RCC 7860 (cell line): ENCODE measurements at places on chromosomes 2 and 18.

GRCh38 chr2:181957668-181958067 is 28.0 kb upstream of the PPP1R1C start:
- DNase-seq: no peak

DNA sequence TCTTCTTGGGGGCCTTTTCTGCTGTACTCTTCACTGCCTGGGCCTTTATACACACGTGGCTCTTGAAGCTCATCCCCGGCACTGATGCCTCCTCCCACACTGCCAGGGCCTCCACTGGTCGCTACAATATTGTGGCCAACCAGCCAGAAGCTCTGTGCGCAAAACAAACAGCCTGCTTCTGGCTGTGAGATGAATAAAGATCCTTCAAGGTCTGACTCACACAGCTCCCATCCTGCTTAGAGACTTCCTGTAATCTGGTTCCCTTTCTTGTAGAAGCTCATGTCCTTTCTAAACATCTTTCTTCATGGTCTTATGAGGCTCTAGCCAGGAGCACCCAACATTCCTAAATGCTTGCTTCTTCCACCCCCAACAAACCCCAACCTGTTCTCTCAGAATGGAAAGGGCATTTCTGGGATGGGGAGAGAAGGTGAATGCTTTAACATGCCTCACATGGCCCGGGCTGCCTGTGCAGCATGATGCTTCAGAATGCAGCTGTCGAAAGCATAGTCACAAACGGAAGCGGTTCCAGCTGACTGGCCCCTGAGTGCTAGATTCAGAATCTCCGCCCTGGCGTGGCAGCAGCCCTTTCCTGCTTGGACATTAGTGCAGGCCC is 24.6 kb downstream of the NRP2 start:
- DNase-seq: peak; percentile 93

DNA sequence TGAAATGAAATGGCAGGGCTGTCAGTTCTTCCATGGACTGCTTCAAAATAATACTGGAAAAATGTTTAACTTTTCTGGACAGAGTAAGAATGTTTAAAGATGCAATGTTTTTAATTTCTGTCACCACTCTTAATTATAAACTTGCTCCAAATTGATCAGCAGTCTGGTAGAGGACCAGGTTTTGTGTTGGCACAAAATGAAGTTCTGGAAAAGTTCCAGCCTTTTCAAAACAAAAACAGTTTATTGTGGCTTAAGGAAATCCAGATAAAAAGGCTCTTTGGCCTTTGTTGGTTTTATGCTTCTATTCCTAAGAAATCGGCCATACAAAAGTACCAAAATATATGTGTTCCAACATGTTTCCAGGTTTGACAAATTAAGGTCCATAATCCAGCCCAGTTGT is 48.8 kb downstream of the PTRHD1 start:
- no peak for DNase-seq

DNA sequence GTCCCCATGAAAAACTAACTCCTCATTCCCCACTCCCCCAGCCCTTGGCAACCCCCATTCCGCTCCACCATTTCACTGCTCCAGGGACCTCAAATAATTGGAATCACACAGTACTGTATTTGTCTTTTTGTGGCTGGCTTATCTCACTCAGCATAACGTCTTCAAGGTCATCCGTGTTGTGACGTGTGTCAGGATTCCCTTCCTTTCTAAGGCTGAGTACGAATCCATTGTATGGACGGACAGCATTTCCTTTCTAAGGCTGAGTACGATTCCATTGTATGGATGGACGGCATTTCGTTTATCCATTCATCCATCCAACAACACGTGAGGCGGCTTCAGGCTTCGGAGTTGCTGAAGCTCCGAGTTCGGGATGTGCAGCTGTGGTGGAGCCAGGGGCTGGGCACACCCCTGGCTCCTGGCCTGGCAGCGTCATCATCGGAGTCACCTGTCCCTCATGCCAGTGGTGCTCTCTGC is 1.2 kb upstream of the ASB1 start:
- DNase-seq: no peak

DNA sequence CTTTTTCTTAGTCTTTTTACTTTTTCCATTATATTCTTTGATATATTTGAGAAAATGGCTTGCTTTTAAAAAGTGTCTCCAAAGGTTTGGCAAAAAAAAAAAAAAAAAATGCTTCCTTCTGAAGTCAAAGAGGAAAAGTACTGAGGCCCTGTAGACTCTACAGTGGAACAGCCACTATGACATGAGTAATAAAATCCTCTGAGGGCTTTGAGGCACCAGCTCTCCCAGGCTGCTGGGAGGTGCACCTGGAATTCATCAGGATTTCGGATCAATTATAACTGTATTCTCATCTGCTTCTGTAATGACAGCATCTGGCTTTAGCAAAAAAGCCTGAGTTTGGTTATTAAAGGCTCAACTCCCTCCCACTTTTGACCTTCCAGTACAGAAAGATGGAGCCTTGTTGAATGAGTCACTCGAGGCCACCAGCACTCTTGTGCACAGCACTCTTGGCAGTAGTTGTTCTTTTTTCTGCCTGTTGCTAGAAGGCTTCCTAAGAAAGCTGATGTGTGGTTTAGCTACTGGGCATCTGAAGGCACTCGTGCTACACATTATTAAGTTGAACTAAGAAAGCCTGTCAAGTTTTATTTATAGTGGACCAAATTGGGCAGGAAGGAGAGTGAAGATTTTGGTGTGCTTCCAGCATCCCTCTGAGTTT is 131.3 kb downstream of the PRPF40A start:
- peak; percentile 65 for DNase-seq

DNA sequence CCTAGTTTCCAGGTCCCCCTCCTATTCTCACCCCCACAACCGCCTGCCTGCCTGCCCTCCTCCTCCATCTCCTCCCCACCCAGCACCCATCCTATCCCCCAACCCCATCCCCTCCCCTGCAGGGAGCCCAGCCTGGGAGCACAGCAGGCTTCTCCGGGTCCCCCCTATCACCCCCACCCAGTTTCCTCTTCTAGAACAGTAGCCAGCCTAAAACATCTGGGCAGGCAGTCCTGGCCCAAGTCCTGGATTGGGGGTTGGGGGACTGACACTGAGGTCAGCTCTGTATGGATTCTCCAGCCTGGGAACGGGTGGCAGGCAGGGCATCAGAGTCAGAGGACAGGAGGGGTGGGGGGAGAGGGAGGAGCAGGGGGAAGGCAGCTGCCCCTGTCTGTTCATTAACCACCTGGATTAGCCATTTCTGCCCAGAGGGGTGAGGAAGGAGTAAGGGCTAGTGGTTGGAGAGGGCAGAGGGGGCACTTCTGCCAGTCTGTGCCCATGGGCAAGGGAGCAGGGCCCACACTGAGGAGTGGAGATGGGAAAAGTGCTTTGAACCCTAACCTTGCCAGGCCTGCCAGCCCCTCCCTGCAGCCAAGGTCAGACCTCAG is 60.0 kb downstream of the TNS1 start:
- peak; percentile 60 for DNase-seq

DNA sequence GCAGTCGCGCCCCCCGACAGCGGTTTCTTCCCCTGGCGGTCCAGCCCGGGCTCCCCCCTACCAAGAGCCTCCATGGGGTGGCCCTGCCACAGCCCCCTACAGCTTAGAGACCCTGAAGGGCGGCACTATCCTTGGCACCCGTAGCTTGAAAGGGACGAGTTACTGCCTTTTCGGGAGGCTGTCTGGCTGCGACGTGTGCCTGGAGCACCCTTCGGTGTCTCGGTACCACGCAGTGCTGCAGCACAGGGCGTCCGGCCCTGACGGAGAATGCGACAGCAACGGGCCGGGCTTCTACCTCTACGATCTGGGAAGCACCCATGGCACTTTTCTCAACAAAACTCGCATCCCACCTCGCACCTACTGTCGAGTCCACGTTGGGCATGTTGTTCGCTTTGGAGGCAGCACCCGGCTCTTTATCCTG is 475 bp downstream of the SLC4A1AP start:
- no peak for DNase-seq

DNA sequence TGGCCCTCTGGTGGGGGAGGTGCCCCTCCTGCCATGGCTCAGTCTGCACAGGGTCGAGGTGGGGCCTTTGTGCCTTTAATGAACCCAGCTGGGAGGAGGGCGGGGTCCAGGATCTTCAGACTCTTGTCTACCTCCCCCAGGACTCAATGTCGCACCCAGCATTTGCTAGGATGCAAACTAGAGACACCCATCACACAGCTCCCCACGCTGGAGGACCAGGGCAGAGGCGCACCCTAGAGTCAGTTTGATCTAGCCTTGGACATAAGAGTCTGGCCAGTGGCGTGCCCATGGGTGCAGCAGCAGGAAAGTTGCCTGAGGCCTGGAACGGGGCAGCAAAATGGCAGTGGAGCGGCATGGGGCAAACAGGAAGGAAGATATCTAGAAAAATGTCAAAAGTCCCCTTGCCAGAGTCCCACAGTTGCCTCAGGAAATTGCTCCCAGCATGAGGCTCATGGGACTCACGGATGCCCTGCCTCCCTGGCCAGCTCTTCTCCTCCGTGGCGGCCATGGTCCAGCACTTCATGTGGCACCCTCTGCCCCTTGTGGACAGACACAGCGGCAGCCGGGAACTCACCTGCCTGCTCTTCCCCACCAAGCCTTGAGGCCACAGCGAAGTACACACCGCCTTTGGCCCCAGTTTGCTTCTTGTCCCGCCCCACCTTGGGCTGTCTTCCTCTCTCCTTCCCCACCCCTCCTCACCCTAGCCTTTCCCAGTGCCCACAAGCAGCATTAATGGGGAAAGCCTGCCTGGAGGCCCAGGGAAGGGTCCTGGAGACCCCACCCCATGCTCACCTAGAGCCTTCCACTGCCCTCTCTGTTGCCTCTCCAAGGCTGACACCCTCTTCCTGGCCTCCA is 17.7 kb downstream of the SH2D6 start:
- no peak for DNase-seq

GRCh38 chr2:237445611-237446337 is 31.8 kb upstream of the COL6A3 start:
- no peak for DNase-seq

GRCh38 chr18:27298214-27298804 is 113.2 kb upstream of the CHST9 start:
- DNase-seq: no peak

DNA sequence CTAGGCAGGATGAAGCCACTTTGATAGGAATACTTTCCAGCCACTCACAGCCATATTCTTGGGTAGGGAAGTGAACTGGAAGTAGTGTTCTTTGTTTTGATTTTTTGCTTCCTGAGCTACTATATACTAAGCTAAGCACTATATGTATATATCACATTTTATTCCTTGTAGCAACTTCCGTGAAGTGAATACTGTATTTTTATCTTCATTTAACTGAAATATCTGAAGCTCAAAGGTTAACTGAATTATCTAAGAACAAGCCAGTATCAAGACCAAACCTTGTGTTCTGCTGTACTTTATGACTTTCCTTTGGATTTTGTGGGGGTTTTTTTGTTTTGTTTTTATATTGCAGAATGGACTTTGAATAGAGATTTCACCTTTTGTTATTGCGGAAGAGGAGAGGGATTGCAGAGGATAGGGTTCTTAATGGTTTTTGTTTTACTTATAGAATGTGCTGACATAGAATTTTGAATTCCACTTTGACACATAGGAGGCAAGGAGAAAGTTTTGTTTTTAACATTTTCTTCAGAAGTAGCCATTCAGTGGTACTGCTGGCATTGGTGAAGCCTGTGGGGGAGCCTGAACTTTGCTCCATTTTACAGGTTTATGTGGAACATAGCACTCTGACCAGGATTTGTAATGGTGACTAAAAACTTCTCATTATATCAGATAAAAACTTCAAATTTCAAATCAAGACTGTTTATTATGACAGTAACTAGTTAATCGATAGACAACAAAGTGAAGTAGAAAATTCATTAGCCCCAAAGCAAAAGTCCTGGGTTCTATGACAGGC is 24.1 kb upstream of the RNF138 start:
- no peak for DNase-seq

DNA sequence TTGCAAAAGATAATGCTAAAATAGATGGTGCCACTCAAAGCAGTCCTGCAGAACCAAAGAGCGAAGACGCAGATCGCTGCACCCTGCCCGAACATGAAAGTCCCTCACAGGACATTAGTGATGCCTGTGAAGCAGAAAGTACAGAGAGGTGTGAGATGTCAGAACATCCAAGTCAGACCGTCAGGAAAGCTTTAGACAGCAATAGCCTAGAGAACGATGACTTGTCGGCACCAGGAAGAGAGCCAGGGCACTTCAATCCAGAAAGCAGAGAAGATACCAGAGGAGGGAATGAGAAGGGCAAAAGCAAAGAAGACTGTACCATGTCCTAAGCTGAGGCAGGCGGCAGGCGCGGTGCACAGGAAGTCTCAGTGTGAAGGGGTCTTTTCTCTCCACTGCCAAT is 34.8 kb upstream of the RBM44 start:
- no peak for DNase-seq

- DNase-seq: no peak
Measured at GRCh38 chr2:100417711-100418124, 250 bp upstream of the CHST10 start.

DNA sequence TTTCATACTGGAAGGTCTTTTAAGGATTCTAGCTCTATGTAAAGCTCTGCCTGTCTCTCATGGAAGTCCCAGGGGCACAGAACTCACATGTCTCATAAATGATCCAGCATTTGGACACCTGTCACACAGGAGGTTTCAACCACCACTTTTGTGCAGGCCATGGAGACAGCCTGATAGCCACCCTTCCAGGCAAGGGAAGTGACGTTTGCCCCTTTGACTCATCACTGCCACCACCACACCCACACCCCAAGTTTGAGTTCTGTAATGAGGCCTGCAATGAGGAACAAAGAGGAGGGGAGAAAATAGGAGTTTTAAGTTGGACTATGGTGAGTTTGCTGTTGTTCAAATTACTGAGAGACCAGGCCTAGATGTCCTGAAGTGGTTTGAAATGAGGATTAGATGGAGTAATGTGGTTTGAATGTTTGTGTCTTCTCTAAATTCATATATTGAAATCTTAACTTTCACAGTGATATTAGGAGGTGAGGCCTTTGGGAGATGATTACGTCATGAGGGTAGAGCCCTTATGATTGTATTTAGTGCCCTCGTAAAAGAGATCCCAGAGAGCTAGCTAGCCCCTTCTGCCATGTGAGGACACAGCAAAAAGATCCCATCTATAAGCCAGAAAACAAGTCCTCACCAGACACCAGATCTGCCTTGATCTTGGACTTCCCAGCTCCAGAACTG is 175.3 kb upstream of the EPHA4 start:
- DNase-seq: no peak

DNA sequence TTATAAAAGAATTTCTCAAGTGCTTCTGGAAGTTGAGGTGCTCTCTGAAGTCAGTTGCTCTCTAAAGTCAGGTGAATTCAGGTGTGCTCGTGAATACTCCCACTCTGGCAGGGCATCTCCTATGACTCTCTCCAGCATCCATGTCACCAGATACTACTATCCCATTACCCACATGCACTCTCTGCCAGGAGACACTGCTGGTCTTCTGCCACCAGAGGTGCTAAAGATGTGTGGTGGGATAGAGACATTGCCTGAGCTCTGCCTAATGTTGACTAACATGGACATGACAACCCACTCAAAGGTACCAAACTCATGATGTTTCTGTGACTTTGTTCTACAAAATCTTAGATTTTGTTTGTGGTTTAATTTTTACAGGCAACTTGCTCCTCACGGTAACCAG is 106.4 kb upstream of the HNRNPA3 start:
- DNase-seq: no peak

DNA sequence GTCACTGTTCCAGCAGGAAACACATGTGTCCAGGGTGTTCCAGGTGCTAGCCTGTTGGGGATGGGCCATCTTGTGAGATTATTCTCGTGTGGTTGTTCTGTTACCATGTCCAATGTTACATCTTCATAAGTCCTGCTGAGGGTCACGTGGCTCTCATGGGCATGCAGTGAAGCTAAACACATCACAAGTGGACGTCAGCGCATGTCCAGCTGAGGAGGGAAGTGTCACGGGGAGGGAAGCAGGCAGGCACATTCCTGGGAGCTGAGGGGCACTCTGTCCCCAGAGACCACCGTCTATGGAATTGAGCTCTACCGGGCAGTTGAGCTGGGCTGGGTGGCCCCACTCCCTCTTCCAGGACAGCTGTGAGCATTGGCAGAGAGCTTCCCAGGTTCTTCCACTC is 155.3 kb upstream of the TWIST2 start:
- DNase-seq: no peak
